ENCODE measurements at places on chromosomes 6 and 20.

- DNase-seq: no peak
Observed at GRCh38 chr6:146420255-146420654, 123.4 kb upstream of the RAB32 start.

- no peak for DNase-seq
Observed at GRCh38 chr20:35627121-35627520, 11.5 kb downstream of the SPAG4 start.

- no peak for DNase-seq
Observed at GRCh38 chr6:53301801-53302537, 46.8 kb downstream of the ELOVL5 start.

- no peak for DNase-seq
Observed at GRCh38 chr6:115602466-115602865, 458.2 kb downstream of the FRK start.

GRCh38 chr20:4325548-4326187, 310.3 kb upstream of the RNF24 start:
- DNase-seq: no peak

DNA sequence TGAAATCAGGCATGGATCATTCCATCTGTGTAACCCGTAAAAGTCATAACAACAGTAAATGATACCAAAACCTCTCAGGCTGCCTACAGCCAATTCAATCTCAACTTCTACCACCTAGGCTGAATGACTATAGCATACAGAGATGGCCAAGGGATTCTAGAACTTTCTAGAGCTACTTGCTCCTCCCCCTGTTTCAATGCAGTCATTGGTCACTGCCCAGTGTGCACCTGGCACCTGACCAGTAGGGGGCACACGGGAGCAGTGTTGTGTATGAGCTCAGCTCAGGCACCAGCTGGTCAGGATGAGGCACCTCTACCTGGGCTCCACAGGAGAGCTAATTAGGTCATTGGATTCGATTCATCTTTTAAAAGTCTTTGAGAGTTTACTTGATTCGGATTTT, 86.2 kb downstream of the PLEKHG1 start:
- DNase-seq: no peak

DNA sequence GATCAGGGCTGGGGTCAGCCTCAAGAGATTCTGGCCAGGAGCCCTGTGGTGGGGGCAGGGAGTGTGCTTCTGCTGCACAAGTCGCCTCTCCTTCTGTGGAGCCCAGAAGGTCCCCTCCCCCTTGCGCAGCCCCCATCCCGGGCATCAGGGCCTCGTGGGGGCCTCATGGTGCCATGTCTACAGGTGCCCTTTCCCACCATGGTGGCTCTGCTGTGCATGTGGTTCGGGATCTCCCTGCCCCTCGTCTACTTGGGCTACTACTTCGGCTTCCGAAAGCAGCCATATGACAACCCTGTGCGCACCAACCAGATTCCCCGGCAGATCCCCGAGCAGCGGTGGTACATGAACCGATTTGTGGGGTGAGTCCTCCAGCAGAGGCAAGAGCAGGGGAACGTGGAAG, 48.1 kb downstream of the TM9SF4 start:
- DNase-seq: no peak

DNA sequence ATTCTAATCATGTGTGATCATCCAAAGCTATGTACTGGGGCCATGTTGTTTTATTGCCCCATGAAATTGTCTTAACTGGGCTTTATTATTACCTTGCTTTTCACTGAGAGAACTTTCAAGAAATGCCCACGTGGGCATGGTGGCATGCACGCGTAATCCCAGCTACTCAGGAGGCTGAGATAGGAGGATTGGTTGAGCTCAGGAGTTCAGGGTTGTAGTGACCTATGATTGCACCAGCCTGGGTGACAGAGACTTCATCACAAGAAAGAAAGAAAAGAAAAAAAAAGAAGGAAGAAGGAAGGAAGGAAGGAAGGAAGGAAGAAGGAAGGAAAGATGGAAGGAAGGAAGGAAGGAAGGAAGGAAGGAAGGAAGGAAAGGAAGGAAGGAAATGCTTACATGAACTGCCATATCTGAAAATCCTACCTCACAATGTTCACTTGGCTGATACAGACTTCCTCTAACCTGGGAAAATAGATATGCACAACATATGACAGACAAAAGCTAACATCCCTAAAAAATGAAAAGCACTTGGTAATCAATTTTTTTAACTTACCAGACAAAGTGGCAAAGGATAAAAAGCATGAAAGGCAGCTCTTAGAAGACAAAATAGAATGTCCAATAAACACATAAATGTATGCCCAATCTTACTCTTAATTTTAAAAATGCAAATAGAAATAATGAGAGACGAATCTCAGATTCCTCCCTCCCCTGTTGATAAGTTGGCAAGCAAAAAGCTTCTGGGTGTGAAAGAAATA, 25.5 kb upstream of the TMEM244 start:
- no peak for DNase-seq

- no peak for DNase-seq
Observed at GRCh38 chr6:143544011-143544696, 32.6 kb upstream of the FUCA2 start.

GRCh38 chr6:170298688-170299087, 7.8 kb upstream of the DLL1 start:
- DNase-seq: no peak

DNA sequence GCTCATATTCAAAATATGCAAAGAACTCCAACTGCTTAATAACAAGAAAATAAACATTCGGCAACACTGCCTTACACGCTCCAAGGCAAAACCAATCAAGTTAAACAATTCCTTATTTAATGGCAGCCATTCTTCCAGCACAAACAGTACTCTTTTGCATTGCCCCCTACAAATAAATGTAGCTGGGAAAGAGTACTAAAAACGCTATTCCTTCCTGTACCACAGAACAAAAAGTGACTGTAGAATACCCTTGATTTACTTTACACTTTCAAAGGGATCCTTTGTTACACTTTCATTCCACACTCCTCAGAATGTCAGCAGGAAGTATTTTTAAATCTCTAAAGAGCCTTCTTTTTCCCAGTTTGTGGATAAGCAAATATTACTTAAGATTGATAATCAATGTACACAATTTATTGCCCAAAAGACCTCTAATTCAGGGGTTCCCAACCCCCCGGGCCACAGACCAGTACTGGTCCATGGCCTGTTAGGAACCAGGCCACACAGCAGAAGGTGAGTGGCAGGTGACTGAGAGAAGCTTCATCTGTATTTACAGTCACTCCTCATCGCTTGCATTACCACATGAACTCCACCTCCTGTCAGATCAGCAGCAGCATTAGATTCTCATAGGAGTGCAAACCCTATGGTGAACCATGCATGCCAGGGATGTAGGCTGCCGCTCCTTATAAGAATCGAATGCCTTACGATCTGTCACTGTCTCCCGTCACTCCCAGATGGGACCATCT, 51.6 kb downstream of the MBOAT1 start:
- DNase-seq: no peak

DNA sequence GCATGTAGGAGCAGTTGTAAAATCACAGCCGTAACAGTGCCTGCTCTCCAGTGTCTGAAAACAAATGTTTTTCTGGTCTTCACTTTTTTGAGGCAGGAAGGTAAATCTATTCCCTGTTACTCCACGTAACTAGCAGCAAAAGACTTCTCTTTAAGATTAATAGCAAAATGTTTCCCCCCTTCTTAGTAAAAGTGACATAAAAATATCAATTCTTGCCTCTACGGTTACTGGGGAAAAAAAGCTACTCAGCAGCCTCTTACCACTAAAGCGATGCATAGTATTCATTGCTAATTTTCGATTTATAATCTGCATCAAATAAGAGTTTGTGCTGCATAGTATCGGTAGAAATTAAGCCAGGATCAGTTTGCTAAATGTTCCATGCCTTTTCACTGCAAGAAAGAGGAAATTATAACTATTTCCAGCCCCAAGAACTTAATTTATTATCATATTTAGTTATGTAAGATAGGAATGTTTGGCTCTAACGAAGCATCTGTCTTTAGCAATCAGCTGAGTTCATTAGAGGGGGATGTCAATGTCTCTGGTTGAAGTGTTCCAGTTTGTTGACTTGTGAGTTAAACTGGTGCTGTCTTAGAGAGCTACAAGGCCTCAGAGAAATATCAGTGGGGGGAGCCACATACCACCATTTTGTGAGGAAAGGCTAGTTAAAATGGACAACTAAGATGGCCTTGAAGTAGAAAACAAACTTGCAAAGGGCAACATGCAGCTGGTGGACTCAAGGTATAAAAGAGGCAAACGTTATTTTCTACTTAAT, 617 bp upstream of the TSPYL1 start:
- no peak for DNase-seq

- DNase-seq: no peak
Observed at GRCh38 chr20:56943946-56944945, 315.1 kb downstream of the TFAP2C start.

DNA sequence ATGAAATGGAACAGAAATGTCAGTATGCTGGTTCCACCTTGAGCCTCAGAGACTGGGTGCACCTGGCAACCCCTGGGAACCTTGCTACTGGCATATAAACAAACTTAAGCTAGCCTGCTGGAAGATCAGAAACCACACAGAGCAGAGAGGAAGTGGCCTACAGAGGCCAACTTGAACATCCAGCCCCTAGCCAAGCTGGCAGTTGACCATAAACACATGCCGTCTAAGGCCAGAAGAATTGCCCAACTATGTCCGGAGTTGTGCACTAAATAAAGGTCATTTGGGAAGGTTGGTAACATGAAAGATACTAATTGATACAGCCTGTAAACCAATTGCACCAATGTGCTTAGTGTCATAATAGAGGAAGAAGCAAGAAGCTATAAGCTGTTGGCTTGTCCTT, 266.6 kb upstream of the BTBD3 start:
- DNase-seq: no peak

DNA sequence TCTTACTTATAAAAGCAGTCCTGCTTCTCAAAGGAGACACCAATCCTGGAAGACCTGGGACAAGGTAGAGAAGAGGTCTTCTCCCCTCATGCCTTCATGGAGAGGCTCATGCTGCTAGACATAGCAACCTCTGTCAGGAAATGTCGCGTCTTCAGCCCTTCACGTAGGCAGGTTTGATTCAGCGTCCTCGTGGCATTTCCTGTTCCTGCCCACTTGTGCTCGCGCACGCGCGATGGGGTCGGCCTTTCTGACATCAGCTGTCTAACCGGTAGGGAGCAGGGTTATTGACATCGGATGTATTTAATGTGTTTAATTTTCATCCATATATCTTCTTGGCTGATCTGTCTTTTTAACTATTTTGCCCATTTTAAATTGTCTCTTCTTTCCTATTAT, 292.4 kb downstream of the THBS2 start:
- no peak for DNase-seq

DNA sequence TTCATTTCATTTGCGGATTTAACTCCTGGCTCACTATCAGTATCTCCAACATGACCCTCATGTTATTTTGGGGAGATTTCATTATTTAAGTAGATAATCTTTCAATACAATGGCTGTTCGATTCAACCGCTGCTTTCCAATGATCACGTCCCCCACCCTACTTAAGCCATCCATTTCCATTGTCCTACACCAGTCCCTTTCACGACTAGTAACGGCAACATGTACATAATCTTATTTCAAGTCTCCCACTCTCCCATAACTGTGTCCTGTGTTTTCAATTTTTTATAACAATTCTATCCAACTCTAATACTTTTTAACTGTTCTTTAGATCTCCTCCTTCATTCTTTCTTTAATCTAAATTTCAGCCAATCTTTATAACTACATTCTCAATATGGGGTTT, 890.8 kb upstream of the MAP3K7 start:
- DNase-seq: no peak

GRCh38 chr6:36967301-36967700, 12.8 kb downstream of the PI16 start:
- no peak for DNase-seq

- DNase-seq: no peak
Observed at GRCh38 chr6:145648149-145648548, 87.2 kb downstream of the EPM2A start.

DNA sequence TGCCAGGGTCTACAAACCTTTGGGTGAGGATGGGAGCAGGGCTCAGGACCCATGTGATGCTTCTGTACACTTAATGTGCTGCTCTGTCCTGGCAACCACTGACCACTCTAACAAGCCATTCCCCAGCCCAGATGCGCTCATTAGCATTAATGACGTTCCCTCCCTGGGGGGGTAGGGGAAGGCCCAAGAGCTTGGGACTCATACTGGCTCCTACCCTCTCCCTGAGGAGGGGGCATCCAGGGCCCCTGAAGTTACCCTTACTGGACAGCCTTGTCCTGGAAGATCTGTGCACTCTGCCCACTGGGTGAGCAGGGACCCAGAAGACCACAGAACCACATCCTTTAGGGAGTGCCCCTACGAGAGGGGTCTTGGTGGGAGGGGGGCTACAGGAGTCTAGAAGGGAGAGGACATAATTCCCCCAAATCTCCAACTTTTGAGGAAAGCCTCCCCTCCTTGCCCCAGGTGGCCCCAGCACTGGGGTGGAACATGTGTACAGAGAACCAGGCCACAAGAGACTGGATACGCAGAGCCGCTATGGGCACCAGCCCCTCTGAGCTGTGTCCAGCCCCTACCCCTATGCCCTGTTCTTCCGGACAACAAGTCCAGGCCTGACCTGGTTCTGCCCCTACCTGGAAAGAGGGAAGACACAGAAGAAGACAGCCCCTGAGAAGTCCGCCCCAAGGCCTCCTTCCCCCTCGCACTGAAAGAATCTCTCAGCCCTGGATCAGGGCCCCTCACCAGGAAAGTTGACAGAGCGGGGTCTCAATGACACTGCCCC, 1.4 kb downstream of the TEAD3 start:
- DNase-seq: no peak

GRCh38 chr20:17933711-17934110, 34.9 kb downstream of the SNX5 start:
- DNase-seq: no peak

- DNase-seq: no peak
Observed at GRCh38 chr20:13173201-13173600, 47.9 kb upstream of the ISM1 start.

GRCh38 chr6:90121982-90122381, 174.7 kb downstream of the BACH2 start:
- no peak for DNase-seq

GRCh38 chr20:24316731-24317130, 152.7 kb upstream of the SYNDIG1 start:
- DNase-seq: no peak

DNA sequence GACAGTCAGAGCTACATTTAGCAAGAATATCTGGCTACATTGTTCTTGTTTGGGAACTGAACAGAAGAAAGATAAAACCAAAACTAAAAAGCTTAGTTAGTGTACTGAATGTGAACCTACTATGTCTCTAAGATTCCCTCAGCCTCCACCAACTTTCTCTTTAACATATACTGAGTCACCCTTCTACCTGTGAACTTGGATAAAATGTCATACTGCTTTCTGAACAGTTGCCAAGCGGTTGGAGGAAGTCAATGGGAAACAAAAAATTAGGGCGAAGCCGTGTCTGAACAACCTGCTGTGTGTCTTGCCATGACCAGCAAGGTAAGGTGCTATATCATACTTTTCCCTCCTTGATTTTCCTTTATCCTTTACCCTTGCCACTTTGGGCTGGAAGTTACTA, 243.5 kb downstream of the BTBD9 start:
- DNase-seq: no peak

- DNase-seq: no peak
Observed at GRCh38 chr6:152775428-152775827, 24.8 kb downstream of the VIP start.

- DNase-seq: no peak
Observed at GRCh38 chr6:69895396-69895795, 29.0 kb downstream of the COL19A1 start.

Data from NCI-H1417 treated with DMSO at 0.1 percent for 48 hours (cell line).